ENCODE measurements at places on chromosomes 16 and 17. TPM values are rescaled to one million over a fixed set of nuclear protein-coding genes. Genes with fewer than 3 reads are reported as not detected.

- DNase-seq: no peak
Observed at GRCh38 chr17:44254361-44255095, 13.4 kb downstream of the SLC4A1 start.

KRTAP2-3 gene
- not detected for total RNA-seq

GRCh38 chr17:52762794-52763167, 604.3 kb upstream of the CA10 start:
- no peak for DNase-seq

DNA sequence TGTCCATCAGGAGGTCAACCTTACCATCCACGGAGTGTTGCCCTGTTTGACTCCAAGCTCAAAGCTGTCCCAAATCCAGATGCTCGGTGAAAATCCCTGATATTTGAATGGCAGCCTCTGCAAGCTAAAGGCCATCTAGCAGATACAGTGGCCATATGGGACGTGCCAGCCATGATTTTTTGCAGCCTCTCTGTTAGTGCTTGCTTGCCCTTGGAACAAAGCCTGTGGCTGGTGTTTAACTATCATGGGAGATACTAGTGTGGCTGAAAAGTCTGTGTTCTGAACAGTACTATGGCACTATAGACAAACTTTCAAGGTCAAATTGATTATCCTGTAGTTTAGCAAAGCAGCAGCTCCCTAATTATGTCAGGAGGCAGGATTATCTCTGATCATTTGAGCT, 214.3 kb downstream of the CDH13 start:
- no peak for DNase-seq

- DNase-seq: no peak
Observed at GRCh38 chr17:27244011-27244410, 49.9 kb upstream of the WSB1 start.
